ENCODE measurements at places on chromosomes 16 and 17.
A peak's percentile ranks its signal among the peaks of the same experiment; 100 is the strongest.

- DNase-seq = no peak
These were observed 21.0 kb downstream of the LGALS3BP start for GRCh38 chr17:78958641-78959127.

DNA sequence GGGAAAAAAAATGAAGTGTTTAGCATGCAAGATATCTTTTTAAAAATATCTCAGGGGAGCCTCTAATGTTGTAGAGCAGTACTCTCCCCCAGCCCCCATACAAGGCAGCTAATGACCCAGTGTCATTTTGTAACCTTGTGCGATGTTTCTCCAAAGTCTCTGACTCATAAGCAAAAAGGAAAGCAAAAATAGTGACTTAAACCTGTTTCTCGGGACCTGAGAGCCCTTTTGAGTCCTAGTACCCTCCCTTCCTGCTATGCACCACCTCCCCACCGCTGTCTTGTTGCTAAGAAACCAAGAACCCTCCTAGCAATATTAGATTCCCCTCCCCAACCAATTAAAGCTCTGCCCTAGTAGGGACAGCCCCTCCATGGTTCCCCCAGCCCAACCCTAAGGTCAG is 2.8 kb downstream of the MYCBPAP start:
- DNase-seq = no peak

- no peak for DNase-seq
These were observed 271.5 kb downstream of the PHKB start for GRCh38 chr16:47732523-47733111.

DNA sequence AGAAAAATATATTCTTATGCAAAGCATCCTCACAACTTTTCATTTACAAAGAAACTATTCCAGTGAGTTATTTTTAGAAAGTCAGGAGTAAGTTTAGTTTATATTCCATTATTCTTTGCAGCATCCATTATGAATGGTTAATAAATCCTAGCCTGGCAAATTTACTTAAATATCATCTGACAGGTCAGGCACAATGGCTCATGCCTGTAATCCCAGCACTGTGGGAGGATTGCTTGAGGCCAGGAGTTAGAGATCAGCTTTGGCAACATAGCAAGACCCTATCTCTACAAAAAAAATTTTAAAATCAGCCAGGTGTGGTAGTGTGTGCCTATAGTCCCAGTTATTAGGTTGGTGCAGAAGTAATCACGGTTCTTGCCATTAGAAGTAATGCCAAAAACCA is 12.9 kb downstream of the ESRP2 start:
- DNase-seq = no peak

DNA sequence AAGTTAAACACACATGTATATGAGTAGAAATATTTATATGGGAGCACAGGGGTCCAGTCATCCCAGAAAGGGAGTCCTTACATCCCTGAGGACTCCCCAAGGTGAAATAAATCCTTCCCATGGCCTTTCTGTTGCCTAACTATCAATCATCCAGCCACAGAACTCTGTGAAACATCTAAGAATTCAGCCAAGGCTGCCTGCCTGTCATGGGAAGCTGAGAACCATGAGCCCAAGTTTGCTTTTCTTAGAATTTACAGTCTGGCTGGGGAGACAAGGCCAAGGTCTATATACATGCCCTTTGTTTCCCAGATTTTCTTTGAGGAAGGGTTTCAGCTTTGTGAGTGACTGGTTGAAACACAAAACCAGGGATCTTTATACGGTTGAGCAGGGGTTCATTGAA is 15.8 kb downstream of the MYL4 start:
- no peak for DNase-seq

DNA sequence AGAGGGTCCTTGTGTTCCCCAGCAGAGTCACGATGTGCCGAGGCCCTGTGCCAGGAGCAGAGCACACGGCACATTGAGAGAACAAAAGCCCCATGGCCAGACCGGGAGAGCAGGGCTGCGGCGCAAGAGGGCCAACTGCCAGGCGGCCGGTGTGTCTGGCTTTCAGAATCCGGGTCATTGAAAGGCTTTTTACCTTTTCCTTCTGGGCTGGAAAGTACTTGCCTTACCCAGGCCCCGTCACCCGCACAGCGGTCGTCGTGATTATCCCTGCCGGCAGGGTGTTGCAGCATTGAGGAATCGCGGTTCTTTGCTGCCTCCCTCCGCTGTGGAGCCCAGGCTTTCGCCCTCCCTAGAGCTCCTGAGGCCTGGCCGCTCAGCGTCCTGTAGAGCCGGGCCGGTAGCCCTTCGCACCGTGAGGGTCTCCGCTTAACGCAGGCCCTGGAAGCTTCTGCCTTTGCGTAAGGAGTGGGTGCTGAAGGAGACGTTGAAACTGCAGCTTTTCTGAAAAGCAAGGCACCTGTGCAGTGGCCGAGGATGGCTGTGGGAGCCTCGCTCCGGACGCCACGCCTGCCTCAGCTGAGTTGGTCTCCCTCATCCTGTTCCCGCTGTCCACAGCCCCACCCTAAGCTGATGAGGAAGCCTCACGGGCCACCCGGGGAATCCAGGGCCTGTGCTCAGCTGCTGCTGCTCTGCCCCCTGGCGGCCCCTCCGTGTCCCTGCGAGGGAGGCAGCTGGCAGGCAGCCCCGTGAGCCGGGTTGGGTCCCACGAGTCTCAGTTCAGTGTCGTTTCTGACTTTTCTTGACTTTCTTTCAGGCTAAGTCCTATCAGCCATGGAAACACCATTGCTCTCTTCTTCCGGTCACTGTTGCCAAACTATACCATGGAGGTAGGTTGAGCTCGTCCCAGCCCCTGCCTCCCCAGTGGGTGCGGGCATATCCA is 8.6 kb upstream of the MC1R start:
- DNase-seq = peak; percentile 12

DNA sequence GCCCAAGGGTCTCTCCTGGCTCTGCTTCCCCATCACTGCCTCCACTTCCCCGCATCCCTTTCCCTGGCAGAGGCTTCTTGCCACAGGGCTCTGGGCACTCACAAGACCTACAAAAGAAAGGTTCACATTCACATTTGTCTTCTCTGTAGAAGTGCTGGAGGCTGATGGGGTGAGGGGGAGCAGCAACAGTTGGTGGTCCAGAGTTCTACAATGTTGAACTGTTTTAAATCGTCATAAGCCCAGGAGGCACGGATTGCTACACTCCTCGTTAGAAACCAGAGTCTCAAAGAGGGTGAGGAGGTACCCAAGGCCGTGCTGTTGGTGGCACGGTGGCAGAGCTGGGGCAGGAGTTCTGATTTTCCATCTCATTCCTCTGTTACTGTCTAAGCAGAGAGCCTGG is 5.8 kb upstream of the RAI1 start:
- DNase-seq = no peak

DNA sequence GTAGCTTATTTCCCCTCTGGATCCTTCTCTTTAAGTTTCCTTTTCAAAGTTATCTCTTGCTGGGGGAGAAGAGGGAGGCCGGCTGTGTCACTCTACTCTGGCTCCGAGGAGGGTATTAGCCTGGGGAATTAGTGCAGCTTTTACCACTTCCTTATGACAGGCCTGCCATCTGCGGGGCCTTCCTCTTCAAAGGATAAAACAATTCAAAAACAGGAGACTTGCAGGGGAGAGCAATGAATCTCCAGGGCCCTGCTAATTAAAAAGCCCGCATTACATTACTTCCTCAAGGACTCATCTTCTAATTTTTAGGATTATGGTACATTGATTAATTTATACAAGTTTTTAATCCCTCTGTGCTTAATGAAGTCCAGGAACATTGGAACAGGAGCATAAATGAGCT is 190.9 kb upstream of the CDH5 start:
- DNase-seq = no peak

DNA sequence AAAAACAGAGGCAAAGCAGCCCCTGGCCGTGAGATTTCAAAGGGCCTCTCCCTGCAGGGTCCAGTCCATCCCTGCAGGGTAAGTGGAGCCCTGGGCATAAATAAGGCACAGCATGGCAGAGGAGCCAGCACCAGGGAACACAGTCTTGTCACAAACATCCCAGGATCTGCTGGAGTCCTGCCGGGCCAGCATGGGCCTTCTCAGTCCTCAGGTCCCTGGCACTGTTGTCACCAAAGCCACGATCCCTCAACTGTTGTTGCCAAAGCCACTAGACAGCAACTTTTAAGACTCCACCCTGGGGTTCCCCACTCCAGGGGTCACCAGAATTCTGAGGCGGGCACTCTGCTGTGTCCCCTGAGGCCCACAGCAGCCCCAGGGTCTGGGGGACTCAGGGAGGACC is 47.8 kb upstream of the BAHCC1 start:
- no peak for DNase-seq

- DNase-seq = no peak
These were observed 217.8 kb downstream of the ZFHX3 start for GRCh38 chr16:72829846-72830775.

- DNase-seq = no peak
These were observed 85.7 kb downstream of the MGAT5B start for GRCh38 chr17:76953946-76954345.

GRCh38 chr17:29645515-29646051 is 22.9 kb upstream of the CORO6 start:
- DNase-seq = no peak

GRCh38 chr17:41860254-41860931 is 4.8 kb downstream of the KLHL11 start:
- DNase-seq = peak; percentile 13

GRCh38 chr16:17149904-17150483 is 320.8 kb downstream of the XYLT1 start:
- DNase-seq = no peak

GRCh38 chr16:74892574-74893461 is 92.1 kb downstream of the WDR59 start:
- no peak for DNase-seq

DNA sequence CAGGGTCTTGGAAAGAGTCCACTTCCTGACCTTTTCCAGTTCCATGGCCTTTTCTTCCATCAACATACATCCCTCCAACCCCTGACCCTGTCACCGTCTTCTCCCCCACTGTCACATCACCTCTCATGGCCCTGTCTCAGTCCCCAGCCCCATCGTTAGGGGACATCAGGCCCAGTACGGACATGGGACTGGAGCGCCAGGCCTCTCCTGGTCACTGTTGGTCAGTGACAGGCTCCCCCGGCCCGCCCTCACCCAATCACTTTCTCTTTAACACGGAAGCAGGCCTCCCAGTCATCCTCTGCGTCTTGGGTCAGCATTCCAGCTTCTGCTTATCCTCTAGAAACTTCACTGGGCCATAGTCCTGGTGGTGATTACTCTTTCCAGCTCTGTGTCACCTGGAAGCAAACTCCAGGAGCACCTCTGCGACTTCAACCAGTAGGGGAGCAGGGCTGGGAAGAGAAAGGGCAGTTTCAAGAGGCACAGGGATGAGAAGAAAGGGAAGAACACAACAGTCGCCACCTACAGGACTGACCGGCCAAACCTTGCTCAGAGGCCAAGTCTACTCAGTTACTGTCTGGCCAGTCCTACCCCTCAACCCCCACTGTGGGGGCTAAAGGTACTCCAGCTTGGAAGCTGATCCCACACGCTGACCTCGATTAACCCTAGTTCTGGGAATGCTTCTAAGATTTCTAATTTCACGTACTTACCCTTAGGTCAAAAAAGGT is 15.9 kb upstream of the ICAM2 start:
- no peak for DNase-seq

- DNase-seq = no peak
These were observed 104.1 kb upstream of the CORO6 start for GRCh38 chr17:29726715-29727252.

DNA sequence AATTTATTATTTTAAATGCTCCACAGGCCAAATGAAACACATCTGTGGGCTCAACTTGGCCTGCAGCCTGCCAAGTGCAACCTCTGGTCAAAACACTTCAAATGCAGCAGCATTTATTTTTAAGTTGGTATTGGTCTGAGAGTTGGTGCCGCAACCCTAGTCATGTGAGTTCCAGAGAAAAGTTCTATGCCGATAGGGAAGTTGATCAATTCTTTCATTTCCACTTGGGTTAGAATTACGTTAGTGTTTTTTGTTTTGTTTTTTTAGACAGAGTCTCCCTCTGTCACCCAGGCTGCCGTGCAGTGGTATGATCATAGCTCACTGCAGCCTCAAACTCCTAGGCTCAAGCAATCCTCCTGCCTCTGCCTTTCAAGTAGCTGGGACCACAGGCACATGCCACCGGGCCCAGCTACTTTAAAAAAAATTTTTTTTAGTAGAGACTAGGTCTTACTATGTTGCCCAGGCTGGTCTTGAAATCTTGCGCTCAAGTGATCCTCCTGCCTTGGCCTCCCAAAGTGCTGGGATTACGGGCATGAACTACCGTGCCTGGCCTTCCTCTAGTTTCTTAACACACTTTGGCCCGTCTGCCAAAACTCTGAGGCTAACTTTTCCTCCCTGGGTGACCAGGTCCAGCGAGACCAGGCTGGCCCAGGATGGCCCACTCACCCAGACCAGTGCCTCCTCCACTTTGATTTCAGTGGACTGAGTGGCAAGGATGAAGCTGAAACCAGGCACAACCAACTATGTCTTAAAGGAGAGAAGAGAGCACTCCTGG is 221.1 kb downstream of the MRTFB start:
- no peak for DNase-seq

DNA sequence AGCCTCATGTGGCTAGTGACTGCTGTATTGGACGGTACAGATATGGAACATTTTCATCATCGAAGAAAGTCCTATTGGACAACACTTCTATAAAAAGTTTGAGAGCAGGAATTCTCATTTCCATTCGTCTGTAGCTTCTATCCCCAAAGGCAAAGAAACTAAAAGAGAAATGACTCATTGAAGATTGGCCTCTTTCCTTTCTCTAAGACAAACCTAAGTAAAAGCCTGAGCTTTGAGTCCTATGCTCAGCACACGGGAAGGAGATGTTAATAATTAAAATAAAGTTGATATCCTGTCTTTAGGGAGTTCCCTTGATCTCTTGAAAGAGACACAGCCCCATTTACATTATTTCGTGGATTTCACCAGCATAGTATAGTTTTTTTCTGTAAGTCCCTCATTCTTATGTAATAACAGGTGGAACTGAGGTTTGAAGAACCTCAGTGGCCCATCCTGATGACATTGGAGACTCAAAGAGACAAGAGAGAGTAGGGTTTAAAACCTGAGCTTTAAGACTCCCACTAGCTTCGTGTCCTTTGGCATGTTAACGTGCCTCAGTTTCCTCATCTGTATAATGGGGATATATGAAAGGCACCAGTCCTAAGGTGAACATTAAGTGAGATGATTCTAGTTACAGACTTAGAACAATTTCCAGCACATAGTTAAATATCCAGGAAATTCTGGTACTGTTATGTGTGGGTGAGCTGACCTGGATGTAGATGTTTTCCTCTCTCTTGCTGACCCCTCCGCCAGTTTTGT is 174.0 kb downstream of the IRX3 start:
- no peak for DNase-seq

GRCh38 chr16:75246504-75247205 is 4.8 kb downstream of the BCAR1 start:
- no peak for DNase-seq

DNA sequence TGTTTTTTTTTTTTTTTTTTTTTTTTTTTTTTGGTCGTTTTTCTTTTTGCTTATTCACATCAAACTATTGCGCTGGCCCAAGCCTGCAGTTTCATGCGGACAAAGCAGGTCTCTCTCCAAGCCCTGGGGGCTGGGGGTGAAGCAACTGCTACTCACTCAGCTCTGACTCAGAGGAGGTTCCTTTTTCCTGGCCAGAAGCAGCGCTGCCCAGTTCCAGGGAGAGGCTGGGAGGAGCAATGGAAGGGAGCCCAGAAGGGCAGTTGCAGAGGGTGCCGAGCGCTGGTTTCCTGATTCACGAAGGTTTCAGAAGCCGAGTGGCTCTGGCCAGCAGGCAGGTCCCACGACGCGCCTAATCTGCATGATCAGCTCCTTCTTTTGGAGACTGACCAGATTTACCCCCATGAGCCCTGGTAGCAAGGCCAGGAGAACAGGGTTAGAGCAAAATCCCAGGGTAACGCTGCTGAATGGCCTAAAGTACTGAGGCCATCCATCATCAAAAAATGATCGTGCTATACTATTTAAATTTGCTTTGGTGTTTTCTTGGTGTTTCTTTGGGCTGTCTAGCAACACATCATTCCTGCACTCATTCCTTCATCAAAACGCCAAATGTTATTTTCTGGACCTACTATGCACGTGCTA is 144.7 kb upstream of the SOX9 start:
- DNase-seq = no peak
